Stimulated activated CD4-positive, alpha-beta T cell treated with anti-CD3 and anti-CD28 coated beads, Interleukin-2, amount 100 ng/mL, for 24 hours (primary cell): ENCODE measurements at places on chromosomes 13 and 19.
A peak's percentile ranks its signal among the peaks of the same experiment; 100 is the strongest.

DNA sequence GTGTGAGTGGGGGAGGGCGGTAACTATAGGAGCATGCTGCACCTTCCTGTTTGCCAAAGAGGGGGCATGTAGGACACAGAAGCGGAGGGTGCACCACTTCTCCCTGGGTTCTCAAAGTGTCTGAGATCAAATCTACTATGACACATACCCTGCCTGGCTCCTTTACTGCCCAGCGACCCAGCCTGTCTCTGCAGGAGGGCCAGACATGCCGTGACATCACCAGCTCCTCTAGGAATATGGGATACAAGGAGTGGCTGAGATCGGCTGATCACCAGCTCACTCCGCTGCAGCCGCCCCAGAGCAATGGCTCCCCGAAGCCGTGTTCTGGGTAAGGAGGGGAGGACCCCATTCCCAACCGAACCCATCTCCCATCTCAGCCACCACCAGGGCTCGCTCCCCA, 16.4 kb upstream of the IGFL1 start:
- no peak for DNase-seq

GRCh38 chr13:69959046-69959445, 148.6 kb upstream of the ATXN8OS start:
- DNase-seq, result no peak

GRCh38 chr19:43789029-43789428, 8.3 kb upstream of the KCNN4 start:
- DNase-seq, result no peak

- peak; percentile 35 for DNase-seq
Observed at GRCh38 chr19:5828661-5829566, 10.6 kb downstream of the FUT6 start.

DNA sequence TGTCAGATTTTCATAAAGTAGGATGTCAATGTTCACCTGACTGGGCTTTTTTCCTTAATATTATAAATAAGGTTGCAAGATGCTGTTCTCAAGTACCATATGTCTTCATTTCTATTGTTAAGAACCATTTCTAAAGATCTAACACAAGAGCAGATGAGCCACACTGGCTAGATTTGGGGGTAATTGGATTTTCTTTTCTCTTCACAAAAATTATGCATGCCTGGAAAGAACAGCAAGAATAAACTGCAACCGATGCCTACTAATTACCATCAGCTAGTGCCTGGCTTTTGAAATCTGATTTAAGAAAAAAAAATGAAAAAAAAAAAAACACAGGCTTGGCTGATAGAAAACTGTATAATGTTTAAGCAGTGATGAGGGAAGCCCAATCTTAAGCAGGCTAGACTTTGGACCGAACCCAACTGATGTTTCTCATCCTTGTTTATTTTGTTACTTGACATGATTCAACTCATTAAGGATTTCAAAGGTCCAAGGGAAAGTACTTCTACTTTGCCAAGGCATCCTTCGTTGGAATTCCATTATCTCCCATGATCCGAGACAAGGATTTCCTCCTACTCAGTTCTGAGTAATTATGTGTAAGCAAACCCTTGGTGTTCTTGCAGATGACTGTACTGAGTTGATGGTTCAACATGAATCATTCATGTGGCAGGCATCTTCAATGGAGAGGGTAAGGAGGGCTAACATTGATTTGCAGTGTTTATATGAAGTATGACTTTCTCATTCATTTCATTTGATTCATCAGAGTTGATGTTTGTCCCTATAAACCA, 300.5 kb downstream of the SPRY2 start:
- no peak for DNase-seq
